ENCODE measurements at places on chromosomes 5 and 9.

DNA sequence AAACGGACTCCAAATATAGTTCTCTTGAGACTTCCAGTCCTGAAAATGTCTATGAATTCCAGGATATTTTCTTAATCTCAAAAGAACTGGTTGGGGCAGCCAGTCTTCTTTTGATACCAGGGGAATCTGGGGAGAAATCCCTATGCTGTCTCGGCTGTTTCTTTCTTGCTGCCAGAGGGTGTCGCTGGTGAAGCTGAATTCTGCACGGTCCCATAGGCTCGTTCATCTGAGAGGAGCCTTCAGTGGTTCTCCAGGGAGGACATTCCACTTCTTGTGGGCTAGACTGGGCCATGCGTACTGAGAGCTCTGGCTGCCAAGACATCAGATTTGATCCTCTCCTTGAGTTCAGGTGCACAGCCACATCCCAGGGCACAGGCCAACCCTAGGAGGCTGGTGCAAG is 155.0 kb upstream of the CLINT1 start:
- no peak for DNase-seq

DNA sequence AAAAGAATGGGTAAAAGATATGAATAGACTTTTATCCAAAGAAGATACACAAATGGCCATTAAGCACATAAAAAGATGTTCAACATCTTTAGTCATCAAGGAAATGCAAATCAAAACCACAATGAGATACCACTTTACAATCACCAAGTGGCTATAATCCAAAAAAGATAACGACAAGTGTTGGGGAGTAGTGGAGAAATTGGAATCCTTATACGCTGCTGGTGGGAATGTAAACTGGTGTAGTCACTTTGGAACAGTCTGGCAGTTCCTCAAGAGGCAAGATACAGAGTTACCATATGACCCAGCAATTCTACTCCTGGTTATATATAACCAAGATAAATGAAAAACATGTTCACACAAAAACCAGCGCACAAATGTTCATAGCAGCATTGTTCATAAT is 234.9 kb downstream of the SPATA31D1 start:
- DNase-seq: no peak

GRCh38 chr5:164352695-164353094 is 847.3 kb downstream of the MAT2B start:
- no peak for DNase-seq

DNA sequence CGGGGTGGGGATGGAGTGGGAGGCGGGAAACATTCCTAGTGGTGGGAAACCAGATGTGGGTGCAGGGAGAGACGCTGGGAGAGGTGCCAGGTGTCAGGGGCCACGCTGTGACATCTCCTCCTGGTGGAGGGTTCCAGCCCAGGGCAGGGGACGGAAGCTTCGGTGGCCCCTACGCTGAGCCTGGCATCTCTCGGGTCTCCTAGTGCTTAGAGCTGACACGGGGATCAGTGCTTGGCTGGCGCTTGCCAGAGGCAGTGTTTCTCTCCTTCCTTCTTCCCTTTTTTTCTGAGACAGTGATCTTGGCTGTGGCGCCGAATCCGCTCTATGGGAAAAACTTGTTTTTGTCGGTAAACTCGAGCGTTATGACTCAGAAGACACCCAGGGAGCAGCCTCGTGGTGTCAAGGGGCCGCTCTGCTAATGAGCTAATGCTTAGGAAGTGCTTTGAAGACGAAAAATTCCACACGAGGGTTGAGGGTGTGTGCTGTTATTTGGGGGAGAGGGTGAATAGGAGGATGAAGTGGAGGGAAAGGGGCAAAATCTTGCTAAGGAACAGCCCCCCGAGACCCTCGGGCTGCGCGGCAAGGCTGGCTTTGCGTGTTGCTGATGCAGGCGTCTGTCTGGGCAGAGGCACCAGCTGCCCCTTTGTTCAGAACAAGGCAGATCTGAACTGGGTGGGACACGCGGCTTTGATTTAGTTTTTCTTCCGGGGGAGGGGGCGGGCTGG is 20.4 kb upstream of the IER5L start:
- DNase-seq: no peak

DNA sequence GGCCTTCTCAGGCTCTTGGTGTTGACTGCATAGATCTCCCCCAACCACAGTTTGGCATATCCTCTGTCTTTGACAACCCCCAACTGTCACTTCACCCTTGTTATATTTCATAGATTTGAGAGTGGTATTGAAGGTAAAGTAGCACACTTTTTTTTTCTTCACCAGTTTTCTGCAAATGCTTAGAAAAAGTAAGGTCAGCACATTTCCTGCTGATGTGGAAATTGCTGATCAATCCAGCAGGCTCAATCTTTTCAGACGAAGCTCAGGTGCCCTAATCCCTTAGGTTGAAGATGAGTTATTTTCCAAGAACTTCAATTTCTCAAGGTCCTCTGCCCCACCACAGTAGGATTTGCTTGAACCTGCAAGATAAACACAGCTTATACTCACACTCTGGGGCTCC is 38.5 kb upstream of the ANKRD31 start:
- DNase-seq: no peak

DNA sequence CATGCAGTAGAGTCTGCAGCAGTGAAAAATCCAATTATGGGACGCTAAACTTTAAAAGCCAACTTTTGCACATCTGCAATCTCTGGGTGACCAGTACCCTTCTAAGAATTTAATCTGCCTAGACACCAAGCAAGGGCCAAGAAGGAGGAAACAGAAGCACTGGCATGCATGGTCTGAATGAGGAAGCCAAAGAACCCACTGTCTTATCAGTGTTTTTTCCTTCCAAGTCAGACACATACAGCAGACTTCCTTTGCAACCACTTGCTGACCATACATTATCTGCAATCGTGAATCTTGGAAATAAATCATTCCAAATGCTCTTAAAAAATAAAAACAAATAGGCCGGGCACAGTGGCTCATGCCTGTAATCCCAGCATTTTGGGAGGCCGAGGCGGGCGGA is 65.9 kb downstream of the DEPDC1B start:
- DNase-seq: no peak

DNA sequence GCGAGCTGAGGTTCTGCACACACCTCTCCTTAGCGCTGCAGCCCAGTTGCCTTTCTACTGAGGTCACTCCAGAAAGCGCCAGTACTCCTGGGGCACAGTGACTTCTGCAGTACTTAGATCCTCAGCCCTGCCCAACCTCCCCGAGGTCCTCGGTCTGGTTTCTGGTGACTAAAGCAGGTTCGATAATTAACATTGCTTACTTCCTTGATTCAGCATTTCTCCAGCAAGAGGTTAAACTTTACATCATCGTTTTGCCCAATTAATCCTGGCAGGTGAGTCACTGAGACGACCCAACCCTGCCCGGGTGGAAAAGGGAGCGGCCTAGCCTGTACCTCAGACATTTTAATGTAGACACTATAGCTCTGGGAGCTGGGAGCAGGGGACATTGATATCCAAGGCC is 77.6 kb downstream of the PLAC8L1 start:
- no peak for DNase-seq

DNA sequence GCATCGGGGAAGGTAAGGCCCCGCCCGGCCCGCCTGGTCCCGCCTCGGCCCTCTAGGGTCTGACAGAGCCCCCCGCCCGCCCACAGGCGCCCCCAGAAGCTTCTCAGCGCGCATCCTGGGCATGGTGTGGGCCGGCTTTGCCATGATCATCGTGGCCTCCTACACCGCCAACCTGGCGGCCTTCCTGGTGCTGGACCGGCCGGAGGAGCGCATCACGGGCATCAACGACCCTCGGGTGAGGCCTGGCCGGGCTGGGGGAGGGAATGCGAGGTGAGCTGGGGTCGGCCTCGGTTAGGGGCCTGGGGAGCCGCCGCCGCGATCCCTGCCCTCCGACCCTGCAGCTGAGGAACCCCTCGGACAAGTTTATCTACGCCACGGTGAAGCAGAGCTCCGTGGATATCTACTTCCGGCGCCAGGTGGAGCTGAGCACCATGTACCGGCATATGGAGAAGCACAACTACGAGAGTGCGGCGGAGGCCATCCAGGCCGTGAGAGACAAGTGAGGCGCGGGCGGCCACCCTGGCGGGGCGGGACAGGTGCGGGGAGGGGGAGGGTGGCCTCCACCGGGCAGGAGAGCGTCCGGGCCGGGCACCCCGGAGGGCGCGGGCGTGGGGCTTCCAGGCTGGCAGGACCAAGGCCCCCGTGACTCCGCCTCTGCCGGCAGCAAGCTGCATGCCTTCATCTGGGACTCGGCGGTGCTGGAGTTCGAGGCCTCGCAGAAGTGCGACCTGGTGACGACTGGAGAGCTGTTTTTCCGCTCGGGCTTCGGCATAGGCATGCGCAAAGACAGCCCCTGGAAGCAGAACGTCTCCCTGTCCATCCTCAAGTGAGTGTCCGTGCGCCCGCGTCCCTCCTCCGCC is 7.1 kb downstream of the LRRC26 start:
- DNase-seq: no peak

GRCh38 chr5:33969572-33970452 is 14.7 kb downstream of the SLC45A2 start:
- no peak for DNase-seq

GRCh38 chr9:115671236-115671962 is 482.2 kb upstream of the PAPPA start:
- DNase-seq: no peak

DNA sequence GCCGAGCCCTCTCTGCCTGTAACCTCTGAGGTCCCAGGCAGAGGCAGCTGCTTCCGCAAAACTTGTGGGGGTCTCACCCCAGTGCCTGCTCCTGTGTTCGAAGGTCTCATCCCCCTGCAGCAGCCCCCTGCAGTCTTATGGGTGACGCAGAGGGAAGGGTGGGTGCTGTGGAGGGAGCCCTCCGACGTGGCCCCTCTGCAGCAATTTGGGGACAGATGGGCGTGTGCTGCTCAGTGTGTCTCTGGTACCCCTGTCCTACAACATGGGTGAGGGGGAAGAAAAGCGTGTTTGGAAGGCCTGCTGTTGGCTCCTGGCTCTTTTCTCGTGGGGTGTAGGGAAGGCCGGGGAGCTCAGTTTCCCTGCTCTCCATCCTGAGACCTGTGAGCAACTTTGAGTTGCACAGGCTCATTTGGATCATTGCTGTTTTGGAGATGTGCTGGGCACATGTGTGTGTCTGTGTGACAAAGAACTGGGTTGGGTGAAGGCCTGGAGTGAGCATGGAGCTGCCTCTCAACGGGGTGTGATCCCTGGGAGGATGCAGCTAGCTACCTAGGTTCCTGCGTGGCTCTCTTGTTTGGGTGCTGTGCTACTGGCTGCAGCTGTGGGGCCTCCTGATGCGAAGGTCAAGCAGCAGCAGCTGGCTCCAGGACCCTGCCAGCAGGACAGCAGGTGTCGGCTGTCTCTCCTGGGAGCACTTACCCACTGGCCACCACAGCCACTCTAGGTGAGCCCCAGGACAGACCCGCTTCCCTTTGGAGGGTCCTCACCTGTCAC is 179.6 kb upstream of the PITX1 start:
- no peak for DNase-seq

GRCh38 chr5:64213011-64213410 is 47.4 kb downstream of the RNF180 start:
- DNase-seq: no peak

DNA sequence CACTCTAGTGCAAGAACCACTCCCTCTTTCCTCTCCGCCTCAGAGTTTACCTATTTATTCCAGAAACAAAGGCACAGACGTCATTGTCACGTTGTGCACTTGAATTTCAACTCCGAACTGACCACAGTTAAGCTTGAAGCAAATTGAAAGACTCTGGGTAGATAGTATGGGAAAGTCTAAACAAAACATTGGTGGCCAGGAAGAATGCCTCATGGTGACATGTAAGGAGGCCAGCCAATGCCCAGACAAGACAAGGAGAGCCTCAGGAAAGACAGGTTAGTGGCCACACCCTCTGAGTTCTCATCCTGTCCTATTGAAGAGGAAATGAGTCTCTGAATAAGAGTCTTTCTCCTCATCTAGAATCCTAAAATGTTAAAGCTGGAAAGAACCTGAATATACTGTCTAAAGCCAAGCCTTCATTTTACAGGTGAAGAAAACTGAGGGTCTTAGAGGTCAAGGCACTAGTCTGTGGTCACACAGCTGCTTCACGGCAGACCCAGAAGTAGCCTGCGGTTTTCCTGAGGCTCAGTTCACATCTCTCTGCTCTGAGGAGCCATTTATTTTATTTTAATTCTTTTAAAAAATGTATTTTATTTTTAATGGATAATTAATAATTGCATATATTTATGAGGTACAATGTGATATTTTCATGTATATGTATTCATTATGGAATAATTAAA is 30.2 kb downstream of the ZFAND5 start:
- no peak for DNase-seq

GRCh38 chr5:84118551-84118950 is 266.1 kb downstream of the EDIL3 start:
- DNase-seq: no peak

GRCh38 chr9:108673386-108673785 is 182.4 kb downstream of the ACTL7B start:
- DNase-seq: no peak

GRCh38 chr9:107723015-107723414 is 233.4 kb upstream of the KLF4 start:
- DNase-seq: no peak

DNA sequence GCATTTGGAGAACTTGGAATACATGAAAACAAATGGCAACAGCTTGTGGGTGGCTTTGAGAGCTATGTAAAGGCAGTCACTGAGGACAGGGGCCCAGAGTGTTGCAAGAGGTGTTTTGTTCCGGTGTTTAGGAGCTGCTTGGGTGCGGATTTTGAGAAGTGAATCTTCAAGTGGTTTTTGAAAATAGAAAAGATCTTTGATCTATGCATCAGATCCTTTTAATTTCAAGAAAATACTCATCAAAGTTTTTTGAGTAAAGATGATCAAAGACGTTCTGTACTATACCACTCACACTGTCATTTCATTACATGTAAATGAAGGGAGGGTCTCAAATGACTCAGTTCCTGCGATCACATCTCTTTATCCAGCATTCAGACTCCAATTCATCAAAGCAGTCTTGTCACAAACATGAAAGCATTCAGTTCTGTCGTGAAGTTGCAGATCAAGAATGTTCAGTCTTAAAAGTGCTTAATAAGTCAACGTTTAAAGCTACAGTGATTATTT is 112.5 kb downstream of the WDR41 start:
- DNase-seq: peak; percentile 38

DNA sequence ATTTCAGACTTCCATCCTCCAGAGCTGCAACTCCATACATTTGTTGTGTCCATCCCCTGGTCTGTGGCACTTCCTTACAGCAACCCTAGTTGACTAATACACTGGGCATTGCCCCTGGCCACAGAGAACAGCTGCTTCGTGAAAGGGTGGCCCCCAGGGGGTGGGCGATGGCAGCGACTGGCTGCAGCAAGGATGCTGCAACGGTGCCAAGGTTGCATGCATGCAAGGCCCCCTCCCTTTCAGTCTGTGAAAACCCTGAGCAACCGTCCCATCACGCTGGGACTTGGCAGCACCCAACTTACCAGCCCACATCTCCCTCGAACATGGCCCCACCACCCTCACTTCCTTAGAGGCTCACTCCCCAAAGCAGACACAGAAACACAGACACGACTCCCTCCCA is 162.5 kb downstream of the MED10 start:
- no peak for DNase-seq

- no peak for DNase-seq
Measured at GRCh38 chr5:145495741-145496140, 339.4 kb downstream of the PRELID2 start.

- DNase-seq: no peak
Measured at GRCh38 chr5:158658446-158659230, 441.1 kb downstream of the EBF1 start.

- no peak for DNase-seq
Measured at GRCh38 chr5:158875272-158875679, 224.4 kb downstream of the EBF1 start.

Data from GM12864 (cell line).